ENCODE measurements at places on chromosomes 4 and X. TPM values are rescaled to one million over a fixed set of nuclear protein-coding genes. Genes with fewer than 3 reads are reported as not detected.

- no peak overlapping the region for H3K4me3 ChIP-seq
- H3K4me1 ChIP-seq: peaks cover 2% of the 10 kb centered on the region
- no peaks in the 10 kb centered on the region for H3K36me3 ChIP-seq
- H3K27me3 ChIP-seq: no peaks in the 10 kb centered on the region
Measured at GRCh38 chr4:37760840-37761239, 65.6 kb upstream of the PGM2 start.

GRCh38 chrX:40646489-40647306 lies 663 bp downstream of the CXorf38 start:
- H3K4me1 ChIP-seq: peaks cover 20% of the 10 kb centered on the region
- peak overlapping the region; percentile 66 for H3K4me3 ChIP-seq
- H3K27ac ChIP-seq: peak overlapping the region; percentile 74
- no peaks in the 10 kb centered on the region for H3K27me3 ChIP-seq
- H3K36me3 ChIP-seq: no peaks in the 10 kb centered on the region

- no peak for DNase-seq
- no peak overlapping the region for H3K4me3 ChIP-seq
- no peaks in the 10 kb centered on the region for H3K36me3 ChIP-seq
Measured at GRCh38 chrX:41956027-41956426, 32.7 kb upstream of the CASK start.

DNA sequence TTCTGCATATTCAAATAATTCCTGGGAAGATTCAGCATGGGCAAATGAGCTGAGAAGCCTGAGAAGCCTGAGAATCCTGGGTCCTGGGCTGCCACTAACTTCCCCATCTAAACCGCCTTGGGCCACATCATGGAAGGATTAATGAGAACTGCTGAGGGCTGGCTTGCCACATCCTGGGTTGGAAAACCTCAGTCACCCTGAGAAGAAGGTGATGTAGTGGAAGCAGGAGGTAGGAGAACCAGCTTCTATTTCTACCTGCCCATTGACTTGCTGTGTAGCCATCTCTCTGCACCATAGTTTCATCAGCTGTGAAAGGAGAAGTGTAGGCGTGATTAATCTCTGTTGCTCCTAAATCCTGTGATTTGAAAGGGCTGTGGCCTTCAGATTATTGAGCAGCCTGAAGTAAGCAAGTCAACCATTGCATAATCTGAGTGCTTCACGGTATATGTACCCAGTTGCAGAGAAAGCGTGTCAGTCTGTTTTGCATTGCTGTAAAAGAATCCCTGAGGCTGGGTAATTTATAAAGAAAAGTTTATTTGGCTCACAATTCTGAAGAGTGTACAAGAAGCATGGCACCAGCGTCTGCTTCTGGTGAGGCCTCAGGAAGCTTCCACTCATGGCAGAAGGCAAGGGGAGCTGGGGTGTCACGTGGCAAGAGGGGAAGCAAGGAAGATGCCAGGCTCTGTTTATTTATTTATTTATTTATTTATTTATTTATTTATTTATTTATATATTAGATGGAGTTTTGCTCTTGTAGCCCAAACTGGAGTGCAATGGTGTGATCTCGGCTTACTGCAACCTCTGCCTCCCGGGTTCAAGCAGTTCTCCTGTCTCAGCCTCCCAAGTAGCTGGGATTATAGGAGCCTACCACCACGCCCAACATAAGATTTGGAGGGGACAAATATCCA lies 140.9 kb upstream of the ATP6AP2 start:
- no peak overlapping the region for H3K4me3 ChIP-seq
- no peaks in the 10 kb centered on the region for H3K36me3 ChIP-seq
- H3K27ac ChIP-seq: no peak overlapping the region
- no peak for DNase-seq

DNA sequence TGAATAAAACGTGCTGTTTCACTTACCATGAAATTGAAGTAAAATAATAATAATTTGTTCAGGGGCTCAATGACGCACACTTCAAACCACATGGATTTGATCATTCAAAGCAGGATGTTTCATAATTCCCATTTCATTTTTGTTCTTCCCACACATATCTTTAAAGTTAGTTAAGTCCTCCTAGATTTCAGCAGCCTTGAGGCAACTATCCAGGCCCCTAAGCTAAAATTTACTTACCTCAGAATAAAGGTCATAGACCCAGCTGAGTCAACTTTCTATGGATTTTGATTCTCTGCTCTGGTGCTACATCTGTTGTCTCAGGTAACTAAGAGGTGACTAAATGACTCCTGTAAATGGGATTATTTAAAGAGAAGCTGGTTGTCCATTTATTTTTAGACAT lies 25.0 kb downstream of the GPR174 start:
- no peaks in the 10 kb centered on the region for H3K4me1 ChIP-seq
- no peaks in the 10 kb centered on the region for H3K27me3 ChIP-seq

DNA sequence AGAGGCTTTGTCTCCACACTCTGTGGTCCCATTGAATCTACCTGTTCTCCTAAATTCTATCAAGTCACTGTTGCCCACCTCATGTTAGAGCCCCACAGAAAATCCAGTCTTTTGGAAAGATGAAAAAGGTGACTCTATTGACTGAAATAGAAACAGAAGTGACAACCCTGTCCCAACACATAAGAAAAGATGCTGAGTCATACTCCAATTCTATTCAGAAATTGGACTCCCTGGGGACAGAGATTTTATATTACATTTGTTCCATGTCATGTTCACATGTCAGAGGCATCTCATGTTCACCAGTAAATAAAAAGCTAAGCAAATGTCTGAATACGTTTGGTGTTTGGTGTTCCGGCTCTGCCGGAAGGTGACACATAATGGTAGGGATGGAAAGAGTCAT lies 2.9 kb upstream of the GRPR start:
- H3K4me1 ChIP-seq: no peaks in the 10 kb centered on the region
- no peak overlapping the region for H3K27ac ChIP-seq
- H3K4me3 ChIP-seq: no peak overlapping the region
- no peaks in the 10 kb centered on the region for H3K36me3 ChIP-seq
- DNase-seq: no peak

GRCh38 chr4:119638359-119638758 lies 9.8 kb upstream of the PDE5A start:
- no peak overlapping the region for H3K27ac ChIP-seq
- H3K4me3 ChIP-seq: no peak overlapping the region
- no peak for DNase-seq
- no peaks in the 10 kb centered on the region for H3K4me1 ChIP-seq

DNA sequence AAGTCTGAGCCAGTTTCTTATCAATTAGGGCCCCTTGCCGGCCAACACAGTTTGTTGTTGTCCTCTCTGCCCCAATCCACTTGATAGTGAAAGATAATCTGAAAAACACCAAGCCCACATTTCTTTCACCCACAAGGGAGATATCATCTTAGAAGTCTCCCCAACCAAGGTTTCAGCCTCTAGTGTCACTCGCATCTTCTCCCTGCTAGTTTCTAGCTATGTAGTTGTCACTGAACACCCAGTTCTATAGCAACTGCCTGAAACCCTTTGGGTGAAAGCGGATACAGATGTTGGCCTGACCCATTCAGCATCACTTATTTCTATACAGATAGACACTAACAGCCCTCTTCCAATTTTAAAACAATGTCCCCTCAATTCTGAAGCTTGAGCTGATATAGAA lies 116.3 kb downstream of the BMP15 start:
- no peaks in the 10 kb centered on the region for H3K27me3 ChIP-seq
- no peaks in the 10 kb centered on the region for H3K4me1 ChIP-seq
- H3K36me3 ChIP-seq: no peaks in the 10 kb centered on the region
- H3K27ac ChIP-seq: no peak overlapping the region
- DNase-seq: no peak
- H3K4me3 ChIP-seq: no peak overlapping the region

Gene FOXP3
- total RNA-seq: 0.13 TPM
